ENCODE measurements at places on chromosomes 2 and 18.
A peak's percentile ranks its signal among the peaks of the same experiment; 100 is the strongest.

GRCh38 chr2:98601532-98602132, 6.7 kb downstream of the COA5 start:
- DNase-seq, result peak; percentile 25

GRCh38 chr2:107276034-107276433, 390.1 kb upstream of the ST6GAL2 start:
- no peak for DNase-seq

GRCh38 chr2:73133566-73134197, 20.9 kb upstream of the RAB11FIP5 start:
- no peak for DNase-seq

- no peak for DNase-seq
Observed at GRCh38 chr2:125643585-125643984, 1012.4 kb upstream of the GYPC start.
